ENCODE measurements at places on chromosomes 2 and 18. TPM values are rescaled to one million over a fixed set of nuclear protein-coding genes. Genes with fewer than 3 reads are reported as not detected.

ANKRD62 gene
- total RNA-seq = not detected

DNA sequence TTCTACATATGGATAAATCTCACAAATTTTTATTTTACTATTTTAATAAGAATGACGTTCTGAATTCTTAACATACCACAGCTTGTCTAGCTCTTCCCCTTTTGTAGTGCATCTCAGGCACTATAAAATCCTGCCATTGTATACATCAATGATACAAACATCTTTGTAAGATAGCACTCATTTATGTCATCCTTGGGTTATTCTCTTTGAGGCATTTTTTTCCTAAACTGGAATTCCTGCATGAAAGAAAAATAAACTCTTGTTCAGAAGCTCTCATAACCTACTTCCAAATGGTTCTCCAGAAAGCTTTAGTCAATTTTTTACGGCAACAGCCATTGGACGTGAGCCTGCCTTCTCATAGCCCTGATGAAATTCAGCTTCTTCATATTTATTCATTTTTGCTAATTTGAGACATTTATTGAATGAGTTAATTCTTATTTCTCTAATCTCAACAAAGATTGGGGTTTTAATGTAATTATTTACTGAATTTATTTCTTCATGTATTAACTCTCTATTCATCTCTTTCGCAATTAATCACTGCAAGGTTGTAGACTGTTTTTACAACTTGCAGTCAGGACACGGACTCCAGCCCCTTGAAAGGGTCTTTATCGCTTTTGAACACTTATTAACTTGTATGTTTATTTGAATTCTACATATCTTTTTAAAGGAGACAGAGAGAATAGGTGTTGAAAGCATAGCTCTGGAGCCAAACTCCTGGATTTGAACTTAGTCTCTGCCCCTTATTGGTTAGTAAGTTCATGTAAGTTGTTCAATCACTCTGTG, 57.6 kb upstream of the PARD3B start:
- DNase-seq = peak; percentile 14

DNA sequence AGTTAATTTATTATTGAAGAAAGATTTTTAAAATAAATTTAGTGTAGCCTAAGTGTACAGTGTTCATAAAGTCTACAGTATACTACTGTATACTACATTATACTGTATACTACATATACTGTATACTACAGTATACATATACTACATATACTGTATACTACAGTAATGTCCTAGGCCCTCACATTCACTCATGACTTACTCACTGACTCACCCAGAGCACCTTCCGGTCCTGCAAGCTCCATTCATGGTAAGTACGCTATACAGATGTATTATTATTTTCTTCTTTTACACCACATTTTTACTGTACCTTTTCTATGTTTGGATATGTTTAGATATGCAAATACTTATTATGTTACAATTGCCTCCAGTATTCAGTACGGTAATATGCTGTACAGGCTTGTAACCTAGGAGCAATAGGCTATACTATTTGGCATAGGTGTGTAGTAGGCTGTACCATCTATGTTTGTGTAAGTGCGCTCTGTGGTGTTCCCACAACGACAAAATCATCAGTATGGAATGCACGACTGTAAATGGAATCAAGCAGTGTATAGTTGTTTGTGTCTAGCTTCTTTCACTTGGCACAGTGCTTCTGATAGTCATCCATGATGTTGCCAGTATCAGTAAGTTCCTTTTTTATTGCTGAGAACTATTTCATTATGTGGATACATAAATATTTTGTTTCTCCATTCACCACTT, 245.7 kb downstream of the MTX2 start:
- DNase-seq = no peak

DGUOK gene
- total RNA-seq = 26.9 TPM
